Stimulated activated CD8-positive, alpha-beta memory T cell treated with anti-CD3 and anti-CD28 coated beads, Interleukin-4, amount 100 ng/mL, for 4 hours (primary cell): ENCODE measurements at places on chromosomes 5 and 9.

GRCh38 chr5:54113060-54113459, 197.3 kb downstream of the ARL15 start:
- no peak for DNase-seq

- no peak for DNase-seq
Observed at GRCh38 chr9:2726650-2727340, 9.5 kb downstream of the KCNV2 start.

GRCh38 chr5:31066655-31067328, 126.7 kb upstream of the CDH6 start:
- no peak for DNase-seq

DNA sequence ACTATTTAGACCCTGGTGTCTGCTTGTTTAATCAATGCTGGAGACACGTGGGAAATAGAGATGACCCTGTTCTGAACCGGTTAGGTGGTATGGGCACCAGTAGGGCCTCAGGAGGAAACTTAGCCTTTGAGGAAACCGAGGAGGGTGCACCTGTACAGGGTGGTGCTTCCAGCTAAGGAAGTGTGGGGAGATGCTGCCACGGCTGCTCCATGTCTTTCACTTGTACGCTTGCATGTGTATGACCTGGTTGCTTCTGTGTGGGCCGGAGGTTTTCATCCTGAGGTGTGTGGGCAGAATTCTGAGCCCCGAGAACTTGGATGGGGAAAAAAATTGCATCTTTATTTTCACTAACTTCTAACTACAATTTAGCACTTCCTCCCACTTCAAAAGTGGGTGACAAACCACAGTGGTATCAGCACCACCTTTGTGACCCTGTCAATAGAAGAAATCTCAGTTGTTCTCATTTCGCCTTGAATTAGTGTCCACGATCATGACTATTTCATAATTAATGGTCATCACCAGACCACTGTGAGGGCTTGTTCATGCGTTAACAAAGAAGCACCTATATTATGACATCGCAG, 99.8 kb upstream of the SPATA31C2 start:
- DNase-seq = no peak

- DNase-seq = no peak
Observed at GRCh38 chr5:8784692-8785091, 761.2 kb downstream of the SEMA5A start.

GRCh38 chr5:28750251-28750650, 1711.9 kb upstream of the CDH9 start:
- no peak for DNase-seq

DNA sequence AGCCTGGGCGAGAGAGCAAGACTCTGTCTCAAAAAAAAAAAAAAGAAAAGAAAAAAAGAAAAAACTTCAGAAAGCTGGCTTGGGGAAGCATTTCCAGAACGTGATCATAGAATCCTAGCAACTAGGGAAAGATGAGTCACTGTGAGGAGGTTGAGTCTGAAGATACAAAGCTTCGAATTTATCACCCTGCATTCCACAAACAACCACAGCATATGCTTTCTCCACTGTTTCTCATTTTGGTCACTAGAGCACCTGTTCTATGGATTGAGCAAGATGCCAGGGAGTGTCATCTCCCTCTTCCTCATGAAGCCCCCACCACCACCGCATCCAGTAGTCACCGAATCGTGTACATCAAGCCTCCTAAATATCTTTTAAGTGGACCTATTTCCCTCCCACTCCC, 37.9 kb downstream of the SEMA5A start:
- no peak for DNase-seq

GRCh38 chr5:141633871-141634561, 2.6 kb downstream of the HDAC3 start:
- no peak for DNase-seq

DNA sequence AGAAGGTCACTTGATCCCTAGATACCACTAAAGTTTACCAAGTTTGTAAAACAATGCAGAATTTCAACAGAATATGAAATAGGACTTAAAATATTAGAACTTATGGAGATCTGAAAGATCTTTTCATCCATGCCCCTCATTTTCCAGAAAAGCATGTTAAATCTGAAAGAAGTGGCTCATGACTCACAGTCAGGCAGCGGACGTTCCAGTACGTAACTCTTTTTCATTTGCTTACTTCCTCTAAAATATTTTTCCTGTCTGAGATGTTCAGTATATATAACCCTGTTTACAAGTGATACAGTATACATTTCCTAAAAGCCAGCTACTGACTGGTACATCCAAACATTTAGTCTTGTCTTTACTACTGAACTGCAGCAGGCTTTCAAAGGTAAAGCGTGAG, 22.3 kb downstream of the FBXW2 start:
- no peak for DNase-seq

GRCh38 chr9:75181750-75182149, 93.4 kb downstream of the OSTF1 start:
- DNase-seq = no peak
